ENCODE measurements at places on chromosomes 13 and 19.

DNA sequence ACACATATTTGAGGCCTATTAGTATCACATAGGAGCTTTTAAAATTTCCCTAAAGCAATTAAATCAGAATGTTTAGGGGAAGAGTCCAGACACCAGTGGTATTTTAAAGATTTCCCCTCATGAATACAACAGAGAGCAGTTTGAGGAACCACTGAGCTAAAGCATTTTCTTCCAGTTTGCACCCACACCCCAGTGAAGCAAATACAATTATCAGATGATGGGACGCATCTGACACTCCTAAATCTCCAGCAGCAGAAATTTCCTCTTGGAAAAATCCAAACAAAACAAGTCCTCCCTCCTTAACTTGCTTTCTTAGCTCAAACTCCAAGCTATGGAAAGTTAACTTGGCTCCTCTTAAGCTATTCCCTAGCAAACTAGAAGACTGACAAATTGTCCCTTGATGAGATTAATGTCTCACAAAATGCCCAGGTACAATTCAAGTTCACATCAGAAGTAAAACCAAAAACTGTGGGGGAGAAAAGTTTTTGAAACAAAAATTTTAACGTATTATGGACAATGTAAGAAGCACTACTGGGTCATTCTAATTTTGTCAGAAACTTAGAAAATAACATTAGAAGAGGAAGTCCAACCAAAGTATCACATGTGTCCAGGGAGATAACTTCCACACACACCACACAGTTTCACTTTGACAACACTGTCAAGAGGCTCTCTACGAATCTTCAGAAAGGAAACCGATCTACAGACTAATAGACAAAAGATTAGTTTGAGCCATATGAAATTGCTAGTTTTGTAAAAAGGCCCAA, 74.1 kb downstream of the ABCC4 start:
- DNase-seq = peak; percentile 90

GRCh38 chr13:23945612-23946011, 48.3 kb upstream of the C1QTNF9B start:
- DNase-seq = no peak

- DNase-seq = no peak
Observed at GRCh38 chr13:65309906-65310305, 1920.2 kb downstream of the PCDH9 start.

DNA sequence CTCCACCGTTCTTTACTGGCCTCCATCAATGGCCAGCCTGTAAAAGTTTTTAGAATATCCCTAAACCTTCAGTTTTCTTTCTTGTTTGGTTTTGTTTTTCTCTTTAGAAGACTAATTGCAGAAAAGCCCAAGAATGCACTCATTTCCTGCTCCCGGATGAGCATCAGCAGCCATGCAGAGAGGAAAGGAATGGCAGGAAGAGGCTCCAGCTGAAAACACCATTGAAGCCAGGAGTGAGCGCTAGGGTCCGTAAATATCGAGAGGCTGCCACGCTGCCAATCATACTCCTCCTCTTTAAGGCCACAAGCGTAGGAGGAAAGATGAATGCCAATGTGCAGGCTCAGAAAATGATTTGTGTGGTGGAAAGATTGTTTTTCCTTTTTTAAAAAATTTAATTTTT, 57.4 kb upstream of the UBE2L5 start:
- DNase-seq = no peak

All from inflammatory macrophage treated with lipopolysaccharide for 4 hours (primary cell).